ENCODE measurements at places on chromosomes 12 and 14. TPM values are rescaled to one million over a fixed set of nuclear protein-coding genes. Genes with fewer than 3 reads are reported as not detected.

GRCh38 chr14:29724991-29725390 lies 202.7 kb downstream of the PRKD1 start:
- no peak for DNase-seq

The RPL10L gene
- total RNA-seq = not detected

GRCh38 chr12:53213348-53213747 lies 6.3 kb upstream of the ITGB7 start:
- DNase-seq = peak; percentile 68

- no peak for DNase-seq
Observed at GRCh38 chr12:127153996-127154395, 1113.0 kb upstream of the TMEM132C start.

The KLRD1 gene
- total RNA-seq = not detected

DNA sequence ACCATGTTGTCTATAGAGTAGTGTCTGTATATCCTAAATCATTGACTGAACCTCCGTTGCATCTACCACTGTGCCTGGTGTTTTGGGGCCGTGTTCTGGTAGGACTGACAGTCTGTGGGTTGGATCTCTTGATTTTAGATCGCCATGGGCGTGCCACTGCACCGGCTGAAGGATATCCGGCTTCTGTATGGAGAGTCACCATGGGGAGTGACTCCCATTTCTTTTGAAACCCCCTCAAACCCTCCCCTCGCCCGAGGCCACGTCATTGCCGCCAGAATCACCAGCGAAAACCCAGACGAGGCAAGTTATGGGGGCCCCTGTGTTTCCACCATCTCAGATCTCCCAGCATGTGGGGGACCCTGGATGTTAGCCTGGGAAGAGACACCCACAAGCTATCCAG lies 69.1 kb downstream of the ACACB start:
- no peak for DNase-seq

GRCh38 chr12:129844662-129845220 lies 59.1 kb downstream of the TMEM132D start:
- DNase-seq = peak; percentile 96

- DNase-seq = no peak
Observed at GRCh38 chr14:37061697-37062096, 110.7 kb downstream of the SLC25A21 start.

The DBX2 gene
- not detected for total RNA-seq

DNA sequence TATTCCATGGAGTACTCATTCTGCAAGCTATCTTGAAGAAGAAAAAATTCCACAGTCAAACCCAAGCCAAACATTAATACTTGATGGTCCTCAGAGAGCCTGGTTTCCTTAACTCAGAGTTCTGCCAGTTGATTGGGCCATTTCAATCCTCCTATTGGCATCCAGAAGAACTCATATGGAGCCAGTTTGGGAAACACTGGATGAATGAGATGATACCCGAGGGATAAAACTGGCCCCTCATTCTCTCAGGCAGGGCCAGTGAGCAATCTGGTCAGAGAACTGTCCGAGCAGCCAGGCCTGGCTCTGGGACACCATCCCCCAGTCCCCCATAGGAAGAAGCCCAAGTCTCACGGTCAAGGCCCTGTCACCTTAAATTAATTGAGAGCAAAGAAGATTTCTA lies 48.8 kb downstream of the NUAK1 start:
- DNase-seq = no peak

DNA sequence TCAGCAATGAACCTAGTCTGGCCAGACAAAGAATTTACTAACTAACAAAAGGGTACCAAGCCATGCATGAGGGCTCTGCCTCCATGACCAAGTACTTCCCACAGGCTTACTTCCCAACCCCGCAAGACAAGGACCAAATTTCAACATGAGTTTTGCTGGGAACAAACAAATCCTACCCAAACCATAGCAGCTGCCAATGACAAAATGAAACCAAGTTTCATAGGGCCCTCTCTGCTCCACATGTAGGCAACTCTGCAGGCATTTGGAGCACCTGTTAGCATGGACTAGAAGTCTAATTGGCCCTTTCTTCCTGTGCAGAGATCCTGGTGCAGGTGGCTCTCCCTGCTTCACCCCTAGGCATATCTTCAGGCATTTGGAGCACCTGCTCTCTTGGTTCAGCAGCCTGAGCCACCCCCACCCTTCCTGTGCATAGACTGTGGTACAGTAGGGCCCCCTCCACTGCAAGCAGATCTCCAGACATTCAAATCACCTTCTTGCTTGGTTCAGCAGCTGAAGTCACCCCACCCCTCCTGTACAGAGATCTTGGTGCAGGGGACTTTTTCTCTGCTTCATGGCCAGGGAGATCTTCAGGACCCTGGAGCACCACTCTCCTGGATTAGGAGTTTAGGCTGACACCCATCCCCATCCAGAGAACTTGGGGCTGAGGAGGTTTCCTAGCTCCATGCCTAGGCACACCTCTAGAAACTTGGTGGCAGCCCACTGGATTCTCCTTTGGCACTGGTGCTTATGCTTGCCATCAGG lies 308.7 kb downstream of the RPAP3 start:
- DNase-seq = no peak

GRCh38 chr14:33331176-33331949 lies 392.7 kb downstream of the NPAS3 start:
- no peak for DNase-seq

DNA sequence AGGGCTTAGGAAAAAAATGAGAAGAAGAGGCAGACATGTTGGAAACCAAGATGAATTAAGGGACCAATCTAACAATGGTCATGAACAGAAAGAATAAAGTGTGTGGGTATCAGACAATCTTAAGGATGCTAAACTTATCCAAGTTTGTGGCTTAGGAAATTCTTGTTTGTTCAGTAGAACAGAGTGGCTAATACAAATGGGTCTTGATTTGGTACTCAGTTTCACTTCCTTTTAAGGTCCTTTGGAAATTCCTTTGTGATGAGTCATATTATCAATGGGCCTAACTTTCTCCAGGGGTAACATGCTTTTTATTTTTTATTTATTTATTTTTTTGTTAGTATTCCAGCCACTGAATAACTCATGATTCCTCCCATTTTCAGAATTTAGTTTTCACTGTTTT lies 1154.7 kb upstream of the FLRT2 start:
- peak; percentile 46 for DNase-seq

GRCh38 chr14:56211844-56212243 lies 93.6 kb downstream of the PELI2 start:
- DNase-seq = no peak

- no peak for DNase-seq
Observed at GRCh38 chr14:100474196-100474595, 113.0 kb downstream of the BEGAIN start.

DNA sequence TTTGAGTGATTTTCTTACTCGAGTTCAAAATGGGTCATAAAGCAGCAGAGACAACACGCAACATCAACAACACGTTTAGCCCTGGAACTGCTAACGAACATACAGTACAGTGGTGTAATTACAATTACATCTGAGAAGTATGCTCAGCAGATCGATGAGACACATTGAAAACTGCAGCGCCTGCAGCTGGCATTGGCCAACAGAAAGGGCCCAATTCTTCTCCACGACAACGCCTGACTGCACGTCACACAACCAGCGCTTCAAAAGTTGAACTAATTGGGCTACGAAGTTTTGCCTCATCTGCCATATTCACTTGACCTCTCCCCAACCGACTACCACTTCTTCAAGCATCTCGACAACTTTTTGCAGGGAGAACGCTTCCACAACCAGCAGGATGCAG lies 145.6 kb downstream of the SCARB1 start:
- no peak for DNase-seq

DNA sequence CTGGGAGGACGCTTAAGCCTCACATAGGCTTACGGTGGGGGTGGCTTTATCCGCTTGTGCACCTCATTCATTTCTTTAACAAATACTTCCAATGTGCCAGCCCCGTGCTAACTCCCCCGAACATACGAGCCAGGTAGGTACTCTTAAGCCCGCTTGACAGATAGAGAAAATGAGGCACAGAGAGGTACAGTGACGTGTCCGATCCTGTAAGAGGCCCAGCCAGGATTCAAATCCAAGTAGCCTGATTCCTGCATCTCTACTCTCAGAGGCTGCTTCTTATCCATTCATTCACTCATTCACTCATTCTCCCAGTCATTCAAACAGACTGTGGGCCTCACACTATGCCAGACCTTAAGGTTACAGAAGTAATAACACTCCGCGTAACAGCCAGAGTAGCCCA lies 477 bp downstream of the OAS3 start:
- DNase-seq = no peak

DNA sequence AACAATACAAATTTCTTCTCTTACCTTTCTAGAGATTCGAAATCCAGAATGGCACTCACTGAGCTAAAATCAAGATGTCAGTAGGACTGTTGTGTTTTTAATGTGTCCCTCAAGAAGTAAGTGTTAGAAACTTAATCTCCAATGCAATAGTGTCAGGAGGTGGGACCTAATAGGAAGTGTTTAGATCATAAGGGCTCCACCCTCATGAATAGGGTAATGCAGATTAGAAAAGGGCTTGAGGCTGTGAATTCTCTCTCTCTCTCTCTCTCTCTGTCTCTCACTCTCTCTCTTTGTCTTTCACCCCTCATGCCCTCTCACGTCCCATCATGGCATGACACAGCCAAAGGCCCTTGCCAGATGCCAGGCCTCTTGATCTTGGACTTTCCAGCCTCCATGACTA lies 15.6 kb upstream of the SRGAP1 start:
- no peak for DNase-seq

GRCh38 chr14:100438678-100439592 lies 115.8 kb downstream of the SLC25A47 start:
- DNase-seq = peak; percentile 90

DNA sequence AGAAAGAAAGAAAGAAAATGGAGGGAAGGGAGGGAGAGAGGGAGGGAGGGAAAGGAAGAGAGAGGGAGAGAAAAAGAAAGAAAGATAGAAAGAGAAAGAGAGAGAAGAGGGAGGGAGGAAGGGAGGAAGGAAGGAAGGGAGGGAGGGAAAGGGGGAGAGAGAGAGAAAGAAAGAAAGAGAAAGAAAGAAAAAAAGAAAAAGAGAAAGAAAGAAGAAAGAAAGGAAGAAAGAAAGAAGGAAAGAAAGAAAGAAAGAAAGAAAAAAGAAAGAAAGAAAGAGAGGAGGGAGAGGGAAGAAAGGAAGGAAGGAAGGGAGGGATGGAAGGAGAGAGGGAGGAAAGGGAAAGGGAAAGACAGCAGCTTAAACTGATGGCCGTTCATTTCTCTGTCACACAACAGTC lies 457.5 kb downstream of the PDZRN4 start:
- DNase-seq = no peak

The CATSPERB gene
- not detected for total RNA-seq

The HEATR5A gene
- total RNA-seq = 13.2 TPM

GRCh38 chr14:52360831-52361230 lies 46.7 kb downstream of the PTGER2 start:
- DNase-seq = no peak

DNA sequence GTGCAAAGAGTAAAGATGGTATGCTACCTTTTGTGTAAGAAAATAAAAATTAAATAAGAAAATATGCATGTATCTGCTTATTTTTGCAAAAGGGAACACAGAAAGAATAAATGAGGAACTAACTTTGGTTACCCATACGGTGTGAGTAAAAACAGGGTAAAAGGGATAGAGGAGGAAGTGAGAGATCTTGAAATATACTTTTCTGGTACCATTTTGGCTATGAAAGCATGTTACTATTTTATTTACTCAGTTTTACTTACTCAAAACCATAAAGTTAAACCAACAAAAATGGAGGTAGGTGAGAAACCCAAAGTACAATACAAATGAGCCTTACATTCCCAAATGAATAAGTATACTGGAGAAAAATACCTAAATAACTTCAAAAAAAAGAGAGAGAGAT lies 122.0 kb upstream of the EGLN3 start:
- DNase-seq = no peak

DNA sequence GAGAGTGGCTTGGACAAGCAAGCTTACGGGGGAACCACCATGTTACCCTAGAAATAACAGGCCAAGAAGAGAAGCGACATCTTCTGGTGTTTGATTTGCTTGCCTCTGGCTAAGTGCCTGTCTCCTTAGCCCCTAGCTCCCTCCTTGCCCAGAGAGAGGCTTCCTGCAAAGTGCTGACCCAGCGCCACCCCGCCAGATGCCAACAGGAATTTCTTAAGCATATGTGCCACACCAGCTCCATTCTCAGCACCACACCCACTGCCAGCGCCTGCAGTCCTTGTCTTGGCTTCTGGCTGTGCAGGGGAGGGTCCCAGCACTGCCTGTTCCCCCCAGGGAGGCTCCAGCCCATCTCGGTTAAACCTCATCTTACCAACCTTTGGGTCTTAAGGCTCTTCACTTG lies 74.2 kb upstream of the NCOR2 start:
- DNase-seq = no peak

GRCh38 chr12:131608740-131609690 lies 101.9 kb upstream of the SFSWAP start:
- DNase-seq = peak; percentile 60

DNA sequence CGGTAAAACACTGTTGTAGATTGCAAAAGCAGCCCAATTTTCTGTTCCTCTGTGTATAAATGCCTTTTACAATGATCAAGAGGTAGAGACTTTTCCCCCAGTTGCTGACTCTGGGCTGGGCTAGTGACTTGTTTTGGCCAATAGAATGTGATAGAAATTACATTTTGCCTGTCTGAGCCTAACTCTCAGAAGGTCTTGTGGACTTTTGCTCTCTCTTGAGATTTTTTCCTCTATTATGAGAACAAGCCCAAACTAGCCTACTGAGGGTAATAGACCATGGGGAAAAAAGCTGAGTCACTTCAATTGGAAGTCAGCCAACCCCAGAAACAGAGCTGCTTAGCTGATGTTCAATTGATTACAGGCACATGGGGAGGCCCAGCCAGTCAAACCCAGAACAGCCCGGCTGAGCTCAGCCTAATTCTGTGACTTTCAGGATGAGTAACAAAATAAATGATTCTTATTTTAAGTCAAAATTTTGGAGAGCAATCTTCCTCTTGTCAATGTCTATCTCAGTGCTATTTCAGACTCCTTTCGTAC lies 61.4 kb downstream of the MYF5 start:
- peak; percentile 78 for DNase-seq

The BCL11B gene
- 0.18 TPM for total RNA-seq

DNA sequence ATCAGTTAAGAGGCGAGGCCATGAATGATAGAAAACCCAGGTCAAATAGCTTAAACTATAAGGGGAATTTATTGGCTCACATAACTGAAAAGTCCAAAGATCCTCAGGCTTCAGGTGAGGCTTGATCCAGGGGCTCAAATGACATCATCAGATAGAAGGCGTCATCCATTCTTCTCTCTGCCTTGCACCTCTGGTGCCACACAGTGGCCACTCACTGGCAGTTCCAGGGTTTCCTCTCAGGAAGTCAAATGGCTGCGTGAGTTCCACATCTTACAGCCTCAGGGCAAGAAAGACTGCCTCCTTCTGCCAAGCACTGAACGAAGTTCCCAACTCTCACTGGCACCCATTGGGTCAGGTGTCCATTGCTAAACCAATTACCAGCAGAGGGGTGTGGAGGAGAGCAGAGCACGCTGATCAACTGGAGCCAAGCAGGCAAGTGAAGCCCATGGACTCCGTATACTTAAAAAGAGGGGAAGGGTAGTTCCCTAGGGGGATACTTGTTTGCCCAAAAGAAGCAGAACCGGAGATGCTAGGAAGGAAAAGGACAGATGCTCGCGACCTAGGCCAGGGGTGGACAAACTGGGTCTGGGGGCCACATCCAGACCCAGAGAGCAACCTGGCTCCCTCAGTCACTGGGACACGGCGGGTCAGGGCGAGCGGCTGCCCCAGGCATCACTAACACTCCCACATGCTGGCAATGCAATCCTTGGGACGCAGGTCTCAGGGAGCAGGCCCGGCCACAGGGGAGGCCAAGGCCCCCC lies 69.3 kb downstream of the SERPINA3 start:
- DNase-seq = peak; percentile 66
